Sciatic nerve (tissue), 2 donors: ENCODE measurements at places on chromosomes 16 and 17.

GRCh38 chr17:31093866-31094599, 744 bp upstream of the NF1 start:
- no peak for DNase-seq

DNA sequence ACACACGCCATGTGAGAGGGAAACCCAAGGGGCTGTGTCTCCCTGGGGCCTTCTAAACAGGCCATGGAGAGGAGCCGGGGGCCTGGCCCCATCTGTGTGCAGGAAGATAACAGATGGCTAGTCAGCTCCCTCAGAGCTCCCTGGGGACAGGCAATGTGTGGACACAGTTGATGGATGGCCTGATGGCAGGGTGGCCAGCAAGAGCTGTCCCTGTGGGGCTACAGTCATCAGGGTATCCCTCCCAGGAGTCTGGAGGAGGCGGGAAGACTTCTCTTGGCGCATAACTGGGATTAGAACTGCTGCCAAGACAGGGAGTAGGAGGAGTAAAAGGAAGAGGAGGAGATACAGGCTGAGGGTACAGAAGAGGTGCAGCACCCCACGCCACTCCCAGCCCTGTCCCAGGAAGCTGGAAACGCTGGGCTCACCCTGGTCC, 17.3 kb downstream of the MYO18A start:
- no peak for DNase-seq

DNA sequence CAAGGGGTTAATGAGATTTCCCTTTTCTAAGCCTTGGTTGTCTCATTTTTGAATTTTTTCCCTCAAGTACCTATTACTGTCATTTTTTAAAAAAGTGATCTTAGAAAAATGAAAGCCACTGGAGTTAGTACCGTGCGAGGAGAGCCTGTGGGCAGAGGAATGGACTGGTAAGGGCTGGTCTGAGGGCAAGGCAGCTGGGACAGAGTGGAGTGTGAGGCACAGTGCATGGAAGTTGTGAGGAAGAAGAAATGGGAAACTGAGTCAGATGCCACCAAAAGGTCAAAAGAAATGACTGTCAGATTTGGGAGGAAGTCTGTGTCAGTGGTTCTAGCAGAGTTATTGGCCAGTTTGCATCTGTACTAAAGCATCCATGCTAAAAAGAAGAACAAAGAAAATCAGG, 8.2 kb downstream of the RASD1 start:
- no peak for DNase-seq

- DNase-seq, result peak; percentile 61
Measured at GRCh38 chr17:75096082-75096625, 8.4 kb downstream of the SLC16A5 start.

- no peak for DNase-seq
Measured at GRCh38 chr17:56395787-56396186, 197.7 kb upstream of the NOG start.

- DNase-seq, result peak; percentile 85
Measured at GRCh38 chr17:40062329-40063186, at the start of gene THRA. TSS of gene THRA (plus strand) at chr17:40062965. CDS start at chr17:40074489, 11,524 bp downstream.

GRCh38 chr16:69384974-69385373, 833 bp downstream of the TERF2 start:
- DNase-seq, result no peak

DNA sequence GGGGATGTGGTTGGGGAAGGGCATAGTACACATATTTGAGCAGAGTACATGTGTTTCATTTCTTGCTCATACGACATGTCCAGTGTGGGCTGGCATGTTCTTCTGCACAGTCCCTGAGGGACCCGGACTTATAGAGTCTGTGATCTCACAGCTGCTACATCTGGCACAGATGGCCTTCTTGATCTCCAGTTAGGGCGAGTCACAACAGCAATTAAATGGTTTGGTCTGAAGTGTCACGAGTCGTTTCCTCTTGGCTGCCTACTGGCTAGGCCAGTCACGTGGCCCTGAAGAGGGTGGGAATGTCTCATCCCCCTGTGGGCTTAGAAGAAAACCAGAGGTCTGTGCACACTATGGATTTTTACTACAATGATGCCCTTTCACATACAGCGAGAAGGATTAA, 443.6 kb downstream of the WWOX start:
- DNase-seq, result no peak

DNA sequence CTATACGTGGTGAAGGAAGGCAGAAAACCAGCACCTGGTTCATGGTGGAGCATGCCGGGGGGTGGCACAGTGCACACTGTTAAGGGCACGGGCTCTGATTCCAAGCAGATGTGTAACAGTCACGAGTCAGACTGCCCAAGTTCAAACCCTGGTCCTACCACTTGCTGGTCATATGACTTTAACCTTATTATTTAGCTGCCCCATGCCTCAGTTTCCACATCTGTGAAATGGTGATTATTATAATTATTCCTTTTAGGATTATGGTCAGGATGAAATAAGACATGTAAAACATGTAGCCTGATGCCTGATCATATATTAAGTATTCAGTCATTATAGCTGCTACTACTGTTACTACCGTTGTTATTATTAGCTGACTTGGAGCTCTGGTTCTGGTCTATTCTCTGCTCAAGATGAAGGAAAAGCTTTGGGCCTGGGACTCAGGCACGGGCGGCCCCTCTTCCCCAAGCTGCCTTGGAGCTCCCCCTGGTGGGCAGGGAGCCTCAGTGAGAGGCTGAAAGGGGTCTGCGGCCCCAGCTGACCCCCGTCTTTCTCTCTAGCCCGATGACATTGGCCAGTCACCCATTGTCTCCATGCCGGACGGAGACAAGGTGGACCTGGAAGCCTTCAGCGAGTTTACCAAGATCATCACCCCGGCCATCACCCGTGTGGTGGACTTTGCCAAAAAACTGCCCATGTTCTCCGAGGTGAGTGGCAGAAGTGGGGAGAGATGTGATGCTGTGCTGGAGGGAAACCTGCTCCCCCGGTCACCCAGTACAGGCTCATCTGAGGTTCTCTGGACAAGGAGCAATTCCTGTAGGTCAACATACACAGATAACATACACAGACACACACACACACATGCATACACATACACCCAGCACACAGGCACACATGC, 14.0 kb downstream of the NR1D1 start:
- peak; percentile 79 for DNase-seq

DNA sequence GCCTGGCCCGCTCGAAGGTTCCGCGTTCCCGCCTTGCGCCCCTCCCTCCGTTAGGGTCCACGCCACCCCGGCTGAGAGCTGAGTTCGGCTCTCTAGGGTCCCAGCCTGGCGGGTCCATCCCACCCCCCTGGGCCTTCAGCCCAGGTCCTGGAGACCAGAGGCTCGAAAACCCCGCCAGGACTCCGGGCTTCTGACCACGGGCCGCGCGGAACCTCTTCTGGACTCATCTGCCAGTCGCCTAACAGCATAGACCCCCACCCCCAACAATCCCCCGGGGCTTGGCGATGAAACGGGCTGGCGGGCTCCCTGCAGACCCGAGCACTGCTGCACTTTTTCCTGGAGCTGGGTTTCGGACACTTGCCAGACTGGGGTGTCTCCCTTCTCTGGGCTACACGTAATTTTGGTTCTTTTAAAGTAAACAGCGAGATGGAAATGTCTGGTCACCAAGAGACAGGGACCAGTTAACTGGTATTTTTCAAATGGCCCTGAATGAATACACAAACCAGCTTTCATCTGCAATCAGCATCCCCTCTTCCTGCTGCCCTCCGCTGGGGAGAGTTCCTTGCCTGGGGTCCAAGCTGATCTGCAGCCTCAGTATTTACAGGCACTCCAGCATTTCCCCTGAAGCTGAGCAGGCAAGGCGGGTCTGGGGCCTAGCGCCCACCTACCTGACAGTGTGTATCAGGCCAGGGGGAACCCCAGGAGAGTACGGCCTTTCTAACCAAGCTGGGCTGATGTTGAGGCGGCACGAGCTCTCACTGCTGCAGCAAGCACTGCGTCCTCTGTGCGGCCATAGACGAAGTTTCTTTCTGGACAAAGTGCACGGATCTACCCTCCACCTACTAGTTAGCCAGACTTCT, 639 bp upstream of the TRIM65 start:
- DNase-seq, result no peak

GRCh38 chr16:69812688-69813014, 50.5 kb downstream of the WWP2 start:
- DNase-seq, result no peak

DNA sequence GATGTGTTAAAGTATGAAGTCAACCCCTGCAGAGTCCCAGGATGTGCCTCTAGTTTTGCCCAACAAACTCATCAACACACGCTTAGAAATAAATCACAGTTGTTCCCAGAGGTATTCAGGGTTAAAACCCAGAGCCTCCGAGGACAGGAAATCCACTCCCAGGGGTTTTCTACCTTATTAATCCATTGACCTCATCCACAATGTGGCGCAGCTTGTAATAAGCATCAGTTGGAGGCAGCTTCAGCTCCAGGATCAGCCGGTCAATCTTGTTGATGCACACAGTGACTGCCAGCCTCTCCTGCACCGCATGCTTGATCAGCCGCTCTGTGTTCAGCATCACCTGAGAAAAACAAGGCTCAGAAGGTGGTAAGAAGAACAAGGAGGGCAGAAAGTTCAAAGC, 23.5 kb downstream of the EFTUD2 start:
- DNase-seq, result no peak

- no peak for DNase-seq
Measured at GRCh38 chr17:7113273-7114071, 1.1 kb downstream of the ASGR2 start.

GRCh38 chr16:74633686-74634085, 26.8 kb upstream of the GLG1 start:
- DNase-seq, result no peak

DNA sequence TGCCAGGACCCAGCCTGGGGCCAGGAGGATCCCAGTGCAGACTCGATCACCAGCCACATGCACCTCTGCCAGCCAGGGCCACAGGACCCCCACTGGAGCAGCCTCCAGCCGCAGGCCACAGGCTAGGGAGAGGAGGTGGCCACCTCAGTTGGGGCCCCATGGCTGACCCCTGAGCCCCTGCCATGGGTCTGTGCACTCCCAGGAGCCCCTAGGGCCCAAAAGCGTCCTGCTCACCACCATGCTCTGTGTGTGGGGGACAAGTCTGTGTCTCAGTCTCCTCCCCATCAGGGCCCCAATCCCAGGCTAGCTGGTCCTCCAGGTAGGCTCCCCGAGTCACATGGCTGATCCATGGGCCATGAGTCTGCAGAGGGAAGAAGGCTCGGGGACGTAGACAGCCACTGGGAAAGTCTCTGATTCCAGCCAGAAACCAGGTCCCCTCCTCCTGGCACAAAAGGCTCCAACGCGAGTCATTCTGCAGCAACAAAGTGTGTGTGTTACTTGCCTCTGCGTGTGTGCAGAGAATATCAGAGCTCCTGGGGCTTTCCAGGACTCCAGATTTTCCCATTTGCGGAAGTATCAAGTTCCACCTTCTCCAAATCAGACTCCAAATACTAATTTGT, 6.1 kb upstream of the PRSS8 start:
- no peak for DNase-seq

- DNase-seq, result no peak
Measured at GRCh38 chr17:64107500-64108236, 22.3 kb downstream of the ERN1 start.

- DNase-seq, result no peak
Measured at GRCh38 chr17:81713004-81713555, 996 bp downstream of the SLC25A10 start.

- DNase-seq, result no peak
Measured at GRCh38 chr17:66576473-66576872, 258.4 kb upstream of the CACNG5 start.

- peak; percentile 72 for DNase-seq
Measured at GRCh38 chr16:9091867-9092281, 430 bp downstream of the HAPSTR1 start.

DNA sequence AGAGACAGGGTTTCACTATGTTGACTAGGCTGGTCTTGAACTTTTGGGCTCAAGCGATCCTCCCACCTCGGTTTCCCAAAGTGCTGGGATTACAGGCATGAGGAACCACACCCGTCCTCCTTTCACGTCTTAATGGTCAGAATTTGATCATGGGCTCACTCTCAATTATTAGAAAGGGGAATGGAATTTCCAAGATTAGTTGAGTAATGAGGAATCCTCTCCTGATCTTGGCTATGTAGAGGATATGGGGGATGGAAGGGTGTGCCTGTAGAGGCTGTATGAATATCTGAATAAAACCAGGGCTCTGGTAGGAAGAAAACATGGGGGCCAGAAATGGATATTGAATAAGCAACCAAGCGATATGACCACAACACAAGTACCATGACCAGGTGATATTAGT, 25.9 kb upstream of the SMURF2 start:
- DNase-seq, result no peak

- DNase-seq, result no peak
Measured at GRCh38 chr17:65340401-65340800, 203.2 kb downstream of the RGS9 start.

DNA sequence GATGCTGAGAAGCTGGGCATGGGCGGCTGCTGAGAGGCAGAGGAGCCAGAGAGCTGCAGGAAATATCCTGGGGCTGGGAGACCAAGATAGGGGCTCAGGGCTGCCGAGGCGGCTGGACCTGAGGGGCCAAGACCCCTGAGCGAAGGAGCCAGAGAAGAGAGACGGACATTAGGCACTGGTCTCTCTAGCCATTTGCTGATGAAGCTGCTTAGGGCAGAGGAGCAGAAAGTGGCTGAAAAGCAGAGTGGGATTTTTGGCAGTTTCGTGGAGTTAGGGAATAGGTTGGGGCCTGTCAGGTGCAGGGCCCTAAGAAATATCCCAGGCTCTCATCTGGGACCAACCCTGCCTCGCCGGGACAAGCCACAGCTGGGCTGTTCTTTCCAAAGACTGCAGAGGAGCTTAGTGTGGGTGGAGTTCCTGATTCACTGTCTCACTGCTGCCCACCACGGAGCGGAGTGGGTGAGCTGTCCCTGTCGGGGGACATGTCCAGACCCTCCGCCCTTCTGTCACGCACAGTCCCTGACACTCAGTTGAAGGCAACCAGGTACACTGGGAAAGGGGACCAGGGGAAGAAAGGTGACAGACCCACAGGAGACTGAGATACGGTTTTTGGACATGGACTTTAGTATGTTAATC, 11.3 kb upstream of the DNASE1 start:
- DNase-seq, result no peak

DNA sequence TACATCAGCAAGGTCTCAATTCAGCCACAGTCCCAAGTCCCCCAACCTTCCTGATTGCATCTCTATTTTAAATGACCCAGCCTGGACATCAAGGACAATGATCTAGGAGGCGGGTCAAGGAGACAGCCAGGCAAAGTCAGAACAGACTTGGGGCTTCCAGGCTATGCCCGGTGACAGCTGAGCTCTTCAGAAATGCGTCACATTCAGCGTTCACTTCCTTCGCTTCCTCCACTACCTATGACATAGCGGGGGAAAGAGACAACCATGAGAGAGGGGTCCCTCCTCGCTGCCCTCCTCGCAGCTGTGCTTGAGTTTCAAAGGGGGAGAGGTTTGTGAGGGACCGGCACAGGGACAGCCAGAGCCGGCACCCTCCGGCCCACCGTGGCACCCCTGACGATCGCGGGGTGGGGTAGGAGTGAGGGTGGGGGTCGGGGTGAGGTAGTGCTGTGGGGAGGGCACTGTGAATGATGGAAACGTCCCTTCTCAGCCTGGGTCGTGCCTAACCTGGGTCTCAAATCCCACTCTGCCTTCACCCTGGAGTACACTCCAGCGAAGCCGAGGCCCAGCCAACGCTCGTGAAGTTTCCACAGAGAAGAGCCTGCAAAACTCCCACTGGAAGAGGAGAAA, 12.3 kb upstream of the LGALS3BP start:
- peak; percentile 51 for DNase-seq

GRCh38 chr17:49753959-49754391, 10.0 kb downstream of the FAM117A start:
- DNase-seq, result no peak
